AG09309 (cell line): ENCODE measurements at places on chromosomes 7 and 10.

DNA sequence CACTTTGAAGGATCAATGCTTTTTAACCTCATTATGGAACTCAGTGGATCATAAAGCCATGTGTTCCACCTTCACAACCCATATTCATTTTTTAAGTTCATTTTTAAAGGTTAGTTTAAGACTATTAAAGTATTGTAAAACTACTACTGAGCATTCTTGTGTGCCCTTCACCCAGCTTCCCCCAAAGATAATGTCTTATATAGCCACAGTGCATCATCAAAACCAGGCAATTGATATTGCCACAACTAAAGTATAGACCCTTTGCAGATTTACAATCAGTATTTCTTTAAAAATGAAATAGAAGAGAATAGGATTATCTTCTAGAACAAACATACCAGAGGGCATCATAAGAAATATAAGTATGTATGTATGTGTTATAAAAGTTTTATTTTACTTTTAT is 597.1 kb downstream of the CCSER2 start:
- no peak for DNase-seq

DNA sequence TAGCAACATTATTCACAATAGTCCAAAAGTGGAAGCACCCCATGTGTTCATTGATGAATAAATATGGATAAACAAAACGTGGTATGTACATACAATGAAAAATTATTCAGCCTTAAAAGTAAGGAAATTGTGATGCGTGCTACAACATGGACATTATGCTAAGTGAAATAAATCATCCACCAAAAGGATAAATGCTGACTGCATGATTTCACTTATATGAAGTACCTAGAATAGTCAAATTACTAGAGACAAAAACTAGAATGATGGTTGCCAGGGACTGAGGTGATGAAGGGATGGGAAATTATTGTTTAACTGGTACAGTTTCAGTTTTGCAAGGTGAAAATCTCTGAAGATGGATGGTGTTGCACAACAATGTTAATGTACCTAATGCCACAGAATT is 56.6 kb downstream of the THSD7A start:
- DNase-seq, result no peak

GRCh38 chr10:71316786-71317160 is 2.3 kb upstream of the SLC29A3 start:
- DNase-seq, result no peak

DNA sequence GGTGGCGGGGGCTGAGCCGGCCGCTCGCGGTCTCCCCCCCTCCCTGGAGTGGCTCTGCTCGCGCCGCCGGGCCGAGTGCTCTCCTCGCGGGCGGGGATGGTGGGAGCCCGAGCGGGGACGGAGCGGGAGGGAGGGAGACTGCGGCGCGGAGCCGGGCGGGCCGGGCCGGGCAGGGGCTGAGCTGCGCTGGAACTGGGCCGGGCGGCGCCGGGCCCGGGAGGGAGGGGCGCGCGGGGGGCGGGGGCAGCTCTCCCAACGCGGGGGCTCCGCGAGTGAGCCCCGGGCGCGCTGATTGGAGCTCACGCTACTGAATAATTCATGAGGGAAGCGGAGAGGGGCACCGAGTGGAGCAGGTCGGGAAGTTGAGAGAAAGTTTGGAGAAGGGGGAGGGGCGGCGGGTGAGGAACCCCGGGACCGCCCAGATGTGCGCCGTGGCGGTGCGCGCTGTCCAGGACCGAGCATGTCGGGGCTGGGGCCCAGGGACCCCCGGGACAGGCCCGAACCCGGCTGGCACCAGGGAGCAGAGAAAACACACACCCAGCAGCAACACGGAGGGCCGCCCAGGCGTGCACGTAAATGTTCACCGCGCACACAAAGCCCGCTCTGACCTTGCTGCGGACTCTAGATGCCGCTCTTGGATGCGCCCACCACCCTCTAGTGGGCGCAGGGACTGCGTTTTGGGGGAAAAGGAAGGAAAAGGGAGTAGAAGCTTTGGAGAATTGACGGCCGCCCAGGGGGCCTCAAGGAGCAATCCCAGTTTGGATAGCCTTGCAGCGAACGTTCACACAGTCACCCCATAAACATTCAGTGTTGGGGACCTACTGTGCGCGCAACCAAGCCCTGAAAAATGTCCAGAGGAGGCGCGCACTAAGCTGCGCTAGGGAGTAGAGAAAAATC is at the start of gene EPHB4:
Gene EPHB4, minus strand, starts transcription at position 194 of the 897 bp plus-strand sequence. CDS start 493 bp downstream, outside the sequence.
- no peak for DNase-seq

- no peak for DNase-seq
Observed at GRCh38 chr10:125000366-125001312, 58.7 kb downstream of the ZRANB1 start.

DNA sequence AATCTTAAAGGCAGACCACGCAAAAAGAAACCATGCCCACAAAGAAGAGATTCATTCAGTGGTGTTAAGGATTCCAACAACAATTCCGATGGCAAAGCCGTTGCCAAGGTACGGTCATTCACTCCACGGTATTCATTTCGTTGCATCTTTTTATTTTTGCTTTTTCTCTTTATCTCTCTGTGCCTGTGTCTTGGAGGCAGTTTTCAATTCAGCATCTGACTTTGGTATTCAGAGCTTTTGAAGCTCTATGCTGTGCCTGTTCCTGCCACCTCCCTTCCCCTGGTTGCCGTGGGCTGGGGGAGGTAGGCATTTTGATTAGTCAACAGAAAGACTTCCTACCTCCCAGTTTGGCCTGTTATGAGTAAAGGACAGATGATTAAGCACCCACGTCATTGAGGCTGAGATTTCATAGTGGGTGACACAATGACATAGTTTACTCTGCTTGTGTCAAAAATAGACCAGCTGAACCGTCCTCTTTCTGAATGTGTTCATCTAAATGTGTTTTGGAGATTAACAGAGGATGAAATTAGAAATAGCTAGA is 149.5 kb downstream of the ARID5B start:
- DNase-seq, result no peak

GRCh38 chr10:77771450-77771849 is 133.8 kb upstream of the KCNMA1 start:
- DNase-seq, result no peak
